ENCODE measurements at places on chromosomes 4 and X.
A peak's percentile ranks its signal among the peaks of the same experiment; 100 is the strongest.

DNA sequence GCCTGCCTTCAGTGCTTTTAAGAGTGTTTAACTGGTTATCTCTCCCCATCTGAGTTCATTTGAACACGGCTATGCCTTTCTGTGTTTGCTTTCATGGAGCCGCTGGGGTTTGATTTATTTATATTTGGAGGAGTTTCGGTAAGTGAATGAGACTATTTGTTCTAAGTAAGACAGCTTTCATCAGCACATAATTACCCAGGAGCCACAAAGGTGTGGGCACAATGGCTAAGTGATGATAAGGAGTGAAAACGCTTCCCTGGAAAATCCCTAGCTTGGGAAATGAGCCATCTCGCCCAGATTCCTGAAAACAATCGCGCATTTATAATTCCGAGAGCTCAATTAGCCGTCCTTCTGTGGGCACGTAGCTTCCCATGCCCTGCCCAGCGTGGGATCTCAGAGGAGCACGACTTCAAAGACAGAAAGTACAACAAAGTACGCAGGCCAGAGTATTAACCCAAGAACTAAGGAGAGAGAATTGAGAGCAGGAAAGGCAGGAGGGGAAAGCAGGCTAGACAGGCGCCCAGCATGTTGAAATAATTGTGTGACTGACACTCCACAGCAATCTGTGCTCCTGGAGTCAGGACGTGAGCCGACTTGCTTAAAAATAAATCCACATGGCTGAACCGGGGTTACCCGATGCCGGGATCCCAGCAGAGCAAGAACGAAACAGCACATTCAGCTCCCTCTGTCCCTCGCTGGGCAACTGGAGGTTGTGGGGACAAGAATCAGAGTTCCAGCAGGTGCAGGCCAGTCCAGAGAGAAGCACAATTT lies 99.0 kb downstream of the DHRSX start:
- no peak for DNase-seq

GRCh38 chr4:64079316-64079715 lies 329.9 kb downstream of the TECRL start:
- DNase-seq, result no peak

DNA sequence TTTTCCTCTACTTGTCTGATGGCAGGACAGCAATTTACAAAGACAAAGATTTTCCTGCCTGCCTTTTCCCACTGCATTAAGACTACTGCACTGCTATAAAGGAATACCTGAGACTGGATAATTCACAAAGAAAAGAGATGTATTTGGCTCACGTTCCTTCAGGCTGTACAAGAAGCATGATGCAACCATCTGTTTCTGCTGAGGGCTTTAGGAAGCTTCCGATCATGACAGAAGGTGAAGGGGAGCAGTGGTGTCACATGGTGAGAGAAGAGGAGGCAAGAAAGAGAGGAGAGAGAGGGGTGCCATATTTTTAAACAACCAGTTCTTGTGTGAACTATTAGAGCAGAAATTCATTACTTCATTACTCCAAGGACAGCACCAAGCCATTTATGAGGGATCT lies 617.1 kb upstream of the HTR2C start:
- no peak for DNase-seq

- no peak for DNase-seq
Measured at GRCh38 chrX:118961866-118962560, 12.4 kb upstream of the LONRF3 start.

DNA sequence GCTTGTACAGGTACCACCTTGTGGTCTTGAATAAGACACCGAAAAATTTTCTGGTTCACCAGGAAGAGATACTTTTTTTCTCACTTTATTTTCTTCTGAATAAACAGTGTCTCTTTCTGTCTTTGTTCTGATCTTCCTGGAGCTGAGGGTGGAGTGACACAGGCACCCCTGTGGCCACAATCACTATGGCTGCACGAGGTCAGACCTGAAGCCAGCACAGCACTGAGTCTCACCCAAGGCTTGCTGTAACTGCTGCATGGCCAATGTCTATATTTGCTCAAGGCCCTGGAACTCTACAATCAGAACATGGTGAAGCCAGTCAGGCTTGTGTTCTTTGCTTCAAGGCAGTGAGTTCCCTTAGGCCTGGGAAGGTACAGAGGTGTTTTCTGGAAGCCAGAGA lies 87.2 kb downstream of the GPR174 start:
- no peak for DNase-seq

DNA sequence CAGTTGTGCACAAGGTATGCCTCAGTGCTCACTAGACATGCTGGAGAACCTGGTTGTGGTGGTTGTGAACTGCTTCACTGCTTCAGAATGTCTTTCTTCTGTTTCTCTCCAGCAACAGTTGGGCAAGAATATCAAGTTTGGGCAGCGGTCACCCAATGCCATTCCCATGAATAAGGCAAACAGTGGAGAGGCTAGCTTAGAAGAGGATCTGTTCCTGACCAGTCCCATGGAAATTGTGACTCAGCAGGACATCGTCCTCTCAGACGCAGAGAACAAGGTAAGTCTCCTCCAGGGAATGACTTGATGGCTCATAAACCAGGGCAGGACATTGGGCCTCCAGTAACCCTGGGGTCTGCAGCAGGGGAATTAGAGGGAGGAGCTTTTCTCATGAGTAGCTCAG lies 79.9 kb downstream of the AASDH start:
- no peak for DNase-seq

DNA sequence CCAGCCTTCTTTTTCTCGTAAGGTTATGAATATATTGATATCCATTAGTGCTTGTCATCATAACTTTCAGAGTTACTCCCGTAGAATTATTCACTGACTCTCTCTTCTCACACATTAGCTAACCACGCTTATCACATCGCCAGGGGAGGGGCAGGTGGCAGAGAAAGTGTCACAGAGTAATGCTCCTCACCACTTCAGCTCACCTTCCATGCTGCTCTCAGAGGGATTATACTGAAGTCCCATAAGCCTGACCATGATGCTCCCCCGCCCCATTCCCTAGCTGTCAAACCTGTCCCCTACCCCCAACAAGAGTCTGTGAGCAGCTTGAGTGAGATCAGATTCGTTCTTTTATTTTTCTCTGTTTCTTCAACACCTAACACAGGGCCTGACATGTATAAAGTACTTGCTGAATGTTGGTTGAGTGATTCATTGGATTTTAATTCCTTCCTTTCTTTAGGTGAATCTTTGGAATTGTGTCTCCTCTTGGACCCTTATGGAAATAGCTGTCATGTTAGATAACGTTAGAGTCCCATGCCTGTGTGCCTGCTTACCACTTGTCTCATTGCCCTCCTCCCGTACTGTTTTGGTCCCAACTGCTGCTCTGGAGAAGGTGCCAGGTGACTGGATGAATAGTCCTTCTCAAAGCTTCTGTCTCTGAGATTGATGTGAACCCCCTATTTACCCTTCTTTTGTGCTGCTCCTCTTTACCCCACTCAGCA lies 55.1 kb downstream of the RS1 start:
- no peak for DNase-seq

DNA sequence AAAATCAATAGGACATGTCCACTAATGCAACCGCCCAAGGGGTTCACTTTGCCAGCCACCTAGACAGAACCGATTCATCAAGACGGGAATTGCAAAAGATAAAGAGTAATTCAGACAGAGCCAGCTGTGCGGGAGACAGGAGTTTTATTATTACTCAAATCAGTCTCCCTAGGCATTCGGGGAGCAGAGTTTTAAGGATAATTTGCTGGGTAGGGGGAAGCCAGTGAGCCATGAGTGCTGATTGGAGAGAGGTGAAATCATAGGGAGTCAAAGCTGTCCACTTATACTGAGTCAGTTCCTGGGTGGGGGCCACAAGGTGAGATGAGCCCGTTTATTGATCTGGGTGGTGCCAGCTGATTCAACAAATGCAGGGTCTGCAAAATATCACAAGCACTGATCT lies 8.5 kb downstream of the TMEM184C start:
- no peak for DNase-seq

- no peak for DNase-seq
Measured at GRCh38 chr4:169881769-169882168, 124.0 kb upstream of the HPF1 start.

- DNase-seq, result no peak
Measured at GRCh38 chrX:133380711-133381619, 34.3 kb downstream of the GPC4 start.

DNA sequence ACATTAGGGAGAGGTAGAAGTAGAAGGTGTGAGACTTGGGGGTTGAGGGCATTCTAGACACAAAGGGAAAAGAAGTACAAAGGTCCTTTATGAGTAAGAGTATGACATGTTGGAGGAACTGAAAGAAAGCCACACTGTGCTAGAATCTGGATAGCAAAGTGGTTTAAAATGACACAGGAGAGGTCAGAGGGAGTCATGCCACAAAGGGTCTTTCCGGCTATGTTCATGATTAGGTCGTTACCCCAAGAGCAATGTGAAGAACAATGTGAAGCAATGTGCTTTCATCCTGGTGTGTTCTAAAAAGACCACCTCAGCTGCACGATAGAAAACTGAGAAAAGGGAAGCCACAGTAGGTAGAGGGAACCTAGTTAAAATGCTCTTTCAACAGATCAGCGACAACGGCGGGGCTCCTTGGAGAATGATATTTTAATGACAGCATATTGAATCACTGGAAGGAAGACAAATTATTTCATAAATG lies 29.2 kb downstream of the SMIM14 start:
- DNase-seq, result peak; percentile 44

DNA sequence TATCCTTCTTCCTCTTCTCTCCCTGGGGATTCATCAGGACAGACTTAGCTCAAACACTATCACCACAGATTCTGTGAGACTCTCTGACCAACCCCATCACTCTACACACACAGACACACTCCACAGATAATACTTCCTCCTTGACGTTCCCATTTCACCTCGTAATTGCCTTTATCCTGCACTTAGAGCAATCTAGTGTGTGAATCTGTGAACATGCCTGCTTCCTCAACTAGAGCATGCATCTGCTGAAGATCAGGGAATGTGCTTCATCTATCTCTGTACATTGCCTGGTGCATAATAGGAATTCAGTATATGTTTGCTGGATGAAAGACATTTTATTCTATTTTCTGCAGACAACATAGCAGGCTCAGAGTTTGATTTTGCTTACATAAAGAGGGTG lies 25.1 kb upstream of the HS6ST2 start:
- DNase-seq, result no peak

- DNase-seq, result no peak
Measured at GRCh38 chrX:48474127-48474526, 1.9 kb upstream of the FTSJ1 start.

GRCh38 chr4:127575888-127576287 lies 56.9 kb upstream of the INTU start:
- no peak for DNase-seq

DNA sequence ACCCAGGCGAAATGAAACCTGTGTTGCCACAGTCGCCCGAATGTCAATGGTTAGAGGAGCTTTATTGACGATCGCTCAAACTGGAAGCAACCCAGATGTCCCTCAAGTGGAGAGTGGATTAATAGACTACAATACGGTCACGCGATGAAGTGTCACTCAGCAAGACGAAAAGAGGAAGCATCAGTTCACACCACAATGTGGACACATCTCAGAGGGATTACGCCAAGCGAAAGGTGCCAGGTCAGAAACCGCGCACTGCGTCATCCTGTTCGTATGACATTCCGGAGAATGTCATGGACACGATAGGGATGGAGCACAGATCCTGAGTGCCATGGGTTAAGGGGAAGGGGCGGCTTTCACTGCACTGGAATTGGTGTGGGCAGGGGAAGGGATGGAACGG lies 111.7 kb downstream of the HMX1 start:
- DNase-seq, result no peak

DNA sequence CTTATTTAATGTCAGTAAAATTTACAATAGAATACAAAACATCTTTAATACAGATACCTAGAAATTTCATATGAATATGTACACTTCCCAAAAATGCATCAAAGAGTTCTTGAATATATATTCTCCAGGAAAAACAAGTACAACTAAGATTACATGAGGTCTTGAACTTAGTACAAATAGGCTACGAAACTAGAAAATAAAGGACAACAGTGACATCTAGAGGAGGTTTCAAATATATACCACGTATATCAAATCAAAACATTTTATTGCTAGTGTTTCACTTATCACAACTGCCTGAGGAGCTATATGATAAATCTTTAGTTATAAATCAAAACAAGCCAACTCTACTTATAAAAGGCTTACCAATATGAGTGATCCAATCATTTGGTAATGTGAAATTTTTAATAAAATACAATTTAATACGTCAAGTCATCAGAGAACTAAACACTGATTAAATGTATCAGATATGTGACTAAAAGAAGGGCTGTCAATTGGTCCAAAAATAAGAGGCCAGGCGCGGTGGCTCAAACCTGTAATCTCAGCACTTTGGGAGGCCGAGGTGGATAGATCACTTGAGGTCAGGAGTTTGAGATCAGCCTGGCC lies 36.6 kb downstream of the ANAPC10 start:
- no peak for DNase-seq

DNA sequence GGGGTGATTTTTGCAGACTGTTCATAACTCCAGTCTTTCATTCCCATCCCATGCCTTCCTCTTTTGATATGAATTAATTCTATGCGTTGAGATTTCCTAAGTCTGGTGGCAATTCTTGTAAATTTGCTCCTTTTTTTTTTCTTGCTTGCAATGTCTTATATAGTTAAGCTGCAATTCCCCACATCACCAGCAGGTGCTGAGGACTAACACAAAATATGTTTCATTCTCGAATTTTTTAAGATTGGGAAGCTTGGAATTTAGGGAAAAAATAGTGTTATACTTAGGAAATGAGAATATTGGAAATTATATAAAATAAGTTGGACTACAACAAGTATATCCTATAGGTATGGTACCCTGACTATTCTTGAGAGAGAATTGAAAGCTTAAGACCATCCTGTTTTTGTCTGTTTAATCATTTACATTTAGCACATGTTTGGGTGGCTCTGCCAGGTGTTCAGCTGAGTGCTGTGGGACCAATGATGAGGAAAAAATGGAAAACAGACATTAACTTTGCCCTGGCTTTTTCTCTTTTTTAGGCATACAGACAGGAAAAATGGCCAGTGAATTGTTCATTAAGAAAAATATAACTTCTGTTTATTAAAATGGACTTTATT lies 30.2 kb downstream of the AFF2 start:
- no peak for DNase-seq

- DNase-seq, result no peak
Measured at GRCh38 chr4:89268679-89269078, 38.9 kb downstream of the GPRIN3 start.

- no peak for DNase-seq
Measured at GRCh38 chr4:185512516-185512915, 22.8 kb downstream of the PDLIM3 start.
